LNCaP clone FGC (cell line): ENCODE measurements at places on chromosomes 7 and 10.

DNA sequence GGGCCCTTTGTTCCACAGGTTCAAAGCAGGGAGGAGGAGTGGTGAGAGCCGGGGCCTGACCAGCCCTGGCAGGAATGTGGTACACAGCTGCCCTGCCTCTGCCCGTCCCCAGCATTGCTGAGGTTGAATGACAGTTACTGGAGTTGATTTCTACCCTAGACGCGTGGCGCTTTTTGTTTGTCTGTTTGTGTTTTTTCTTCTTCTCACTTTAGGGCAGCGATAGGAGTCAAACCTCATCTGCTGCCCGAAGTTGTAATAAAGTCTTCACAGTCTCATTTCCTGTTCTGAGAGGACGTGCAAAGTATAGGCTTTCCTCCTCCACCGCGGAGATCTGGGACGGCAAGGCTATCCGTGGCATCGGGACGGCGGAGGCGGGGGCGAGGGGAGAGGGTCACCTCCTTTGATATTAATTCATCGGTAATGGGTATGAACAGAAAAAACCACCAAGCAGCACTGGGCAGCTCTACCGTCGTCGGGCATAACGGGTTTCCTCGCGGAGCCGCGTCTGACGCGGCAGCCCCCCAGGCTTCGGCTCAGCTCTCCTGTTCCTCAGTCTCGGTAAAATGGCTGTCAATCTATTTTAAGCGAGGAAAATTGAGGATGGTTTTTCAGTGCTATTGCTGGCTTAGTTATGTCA lies 160.8 kb downstream of the LRMDA start:
- DNase-seq: no peak

DNA sequence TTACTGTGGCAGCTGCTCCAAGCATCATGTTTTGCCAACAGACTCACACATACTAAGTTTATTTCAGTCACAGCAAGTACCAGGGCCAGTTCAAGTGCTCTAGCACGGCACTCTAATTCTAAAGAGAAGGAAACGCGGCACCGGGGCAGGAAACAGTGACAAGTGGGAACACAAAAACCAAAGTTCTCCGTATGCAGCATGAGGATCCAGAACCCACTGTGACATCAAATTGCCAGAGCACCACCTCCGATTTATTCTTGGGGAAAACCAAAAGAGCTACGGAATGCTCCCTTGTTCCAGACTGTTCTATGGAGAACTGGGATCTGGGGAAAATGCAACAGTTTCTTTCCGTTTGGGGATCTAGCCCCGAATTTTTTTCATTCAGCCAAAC lies 448 bp upstream of the PTER start:
- DNase-seq: no peak

DNA sequence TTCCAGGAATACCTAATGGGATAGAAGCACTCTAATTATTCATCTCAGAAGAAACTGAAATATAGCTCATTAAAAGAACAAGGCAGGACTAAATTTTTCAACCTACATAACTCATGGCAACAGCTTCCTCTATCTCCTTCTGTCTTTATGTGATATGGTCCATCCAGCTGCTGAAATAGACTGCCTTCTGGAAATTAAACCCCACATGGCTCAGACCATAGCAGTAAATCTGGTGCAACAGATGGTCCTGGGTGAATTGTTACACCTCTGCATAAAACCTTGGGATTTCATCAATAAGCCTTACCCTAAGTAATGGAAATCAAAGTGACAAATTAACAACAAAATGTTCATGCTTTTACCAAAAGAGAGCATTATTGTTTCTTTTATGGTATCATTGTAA lies 205.6 kb upstream of the CSTF2T start:
- DNase-seq: no peak

- no peak for DNase-seq
These were observed 875.5 kb upstream of the SORCS1 start for GRCh38 chr10:108039821-108040584.

- DNase-seq: no peak
These were observed 139.2 kb upstream of the ZMIZ1 start for GRCh38 chr10:78929541-78929940.

- no peak for DNase-seq
These were observed 23.4 kb upstream of the PROSER2 start for GRCh38 chr10:11799736-11800080.

DNA sequence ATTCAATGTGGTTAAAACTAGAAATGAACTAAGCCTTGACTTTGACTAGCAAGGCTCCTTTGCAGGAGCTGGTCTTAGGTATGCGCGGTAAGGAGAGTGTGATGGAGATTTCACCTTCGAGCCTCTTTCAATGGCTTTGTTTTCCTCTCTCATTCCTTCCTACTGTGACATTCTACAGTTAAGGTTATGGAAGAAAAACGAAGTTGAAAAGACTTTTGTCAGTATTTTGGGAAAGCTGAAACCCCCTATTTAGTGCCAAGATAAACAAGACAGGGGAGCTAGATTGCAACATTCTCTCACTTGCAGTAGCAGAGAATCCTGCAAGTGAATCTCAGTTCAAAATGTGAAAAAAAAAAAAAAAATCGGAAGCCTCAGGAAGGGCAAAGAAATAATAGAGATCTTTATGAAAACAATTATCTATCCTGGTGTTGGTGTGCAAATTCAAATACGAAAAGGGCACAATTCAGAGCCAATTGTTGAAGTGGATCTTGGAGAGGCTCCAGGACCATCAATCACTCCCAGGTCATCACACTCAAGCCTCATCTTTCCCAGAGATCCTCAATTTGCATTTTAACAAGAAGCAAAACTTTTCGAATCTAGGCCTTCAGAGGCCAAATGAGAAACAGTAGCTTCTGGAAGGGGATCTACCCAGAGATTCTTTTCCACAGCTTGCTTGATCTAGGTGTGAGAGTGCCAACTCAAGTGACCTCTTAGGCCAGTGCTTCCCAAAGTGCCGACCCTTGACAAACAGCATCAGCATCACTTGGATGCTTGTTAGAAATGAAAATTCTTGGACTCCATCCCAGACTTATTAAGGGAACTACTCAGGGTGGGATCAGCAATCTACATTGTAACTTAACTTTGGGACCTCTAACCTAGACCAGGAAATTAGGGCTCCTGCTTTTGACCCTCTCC lies 163.8 kb downstream of the INHBA start:
- DNase-seq: no peak

DNA sequence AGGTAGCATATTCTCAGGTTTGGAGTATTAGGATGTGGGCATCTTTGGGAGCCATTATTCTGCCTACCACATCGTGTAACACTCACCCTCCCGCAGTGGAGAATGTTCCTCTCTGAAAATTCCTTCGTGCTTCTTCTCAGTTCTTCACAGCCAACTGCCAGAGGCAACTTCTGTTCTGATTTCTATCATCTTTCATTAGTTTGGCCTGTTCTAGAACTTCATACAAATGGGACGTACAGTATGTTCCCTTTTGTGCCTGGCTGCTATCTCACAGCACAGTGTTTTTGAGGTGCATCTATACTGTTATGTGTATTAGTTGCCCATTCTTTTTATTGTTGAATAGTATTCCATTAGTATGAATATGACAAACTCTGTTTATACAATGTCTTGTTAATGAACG lies 8.9 kb upstream of the SLC26A3 start:
- DNase-seq: peak; percentile 45

GRCh38 chr7:27605283-27605682 lies 57.4 kb downstream of the HIBADH start:
- DNase-seq: no peak

GRCh38 chr10:86942441-86943315 lies 14.7 kb downstream of the MMRN2 start:
- DNase-seq: no peak

DNA sequence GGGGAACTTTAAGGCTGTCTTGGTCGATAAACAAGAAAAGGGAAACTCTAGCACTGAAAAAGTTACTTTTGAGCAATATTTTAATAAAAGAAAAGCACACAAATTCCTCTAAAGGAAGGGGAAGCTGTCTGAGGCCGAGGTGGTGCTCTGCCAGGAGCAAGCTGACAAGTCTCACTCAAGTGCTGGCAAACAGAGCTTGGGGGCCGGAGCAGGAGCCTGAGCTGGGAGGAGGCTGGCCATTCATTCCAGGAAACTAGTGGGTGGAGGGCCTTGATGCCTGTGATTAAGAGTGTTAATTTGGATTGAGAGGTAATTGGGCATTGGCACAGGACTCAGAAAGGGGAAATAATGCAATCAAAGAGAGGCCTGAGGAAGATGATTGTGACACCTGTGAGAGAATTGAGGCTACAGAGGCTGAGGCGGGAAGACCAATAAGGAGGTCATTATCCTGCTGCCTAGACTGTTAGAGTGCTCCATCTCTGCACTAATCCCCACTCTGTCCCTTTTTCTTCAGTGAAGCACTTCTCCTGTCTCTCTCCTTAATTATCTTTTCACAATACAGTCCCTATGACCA lies 154.9 kb upstream of the COL1A2 start:
- DNase-seq: no peak

GRCh38 chr10:22874189-22874854 lies 53.5 kb upstream of the ARMC3 start:
- DNase-seq: no peak

DNA sequence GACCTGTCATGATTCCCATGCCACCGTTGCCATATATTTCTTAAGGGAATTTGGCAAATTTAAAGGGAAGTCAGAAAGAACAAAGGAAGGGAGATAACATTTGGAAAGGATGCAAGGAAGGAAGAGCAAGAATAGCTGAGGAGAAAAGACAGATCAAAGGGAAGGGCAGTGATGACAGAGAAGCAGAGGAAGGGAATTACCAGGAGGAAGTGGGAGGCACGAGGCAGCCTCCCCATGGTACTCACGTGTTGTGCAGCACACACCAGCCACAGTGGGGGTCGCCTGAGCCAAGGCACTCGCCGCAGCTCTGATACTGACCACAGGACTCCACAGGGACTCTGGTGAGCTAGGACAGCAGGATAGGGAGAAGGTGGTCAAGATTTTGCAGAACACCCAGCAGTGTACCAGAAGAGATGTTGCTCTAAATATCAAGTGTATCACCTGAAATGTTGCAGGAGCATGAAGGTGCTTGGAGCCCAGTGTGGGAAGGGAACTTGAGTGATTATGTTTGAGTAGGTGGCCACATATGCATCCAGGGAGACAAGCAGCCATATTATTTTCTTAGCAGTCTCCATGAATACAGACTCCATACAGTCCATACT lies 335.3 kb downstream of the PLXNA4 start:
- no peak for DNase-seq

DNA sequence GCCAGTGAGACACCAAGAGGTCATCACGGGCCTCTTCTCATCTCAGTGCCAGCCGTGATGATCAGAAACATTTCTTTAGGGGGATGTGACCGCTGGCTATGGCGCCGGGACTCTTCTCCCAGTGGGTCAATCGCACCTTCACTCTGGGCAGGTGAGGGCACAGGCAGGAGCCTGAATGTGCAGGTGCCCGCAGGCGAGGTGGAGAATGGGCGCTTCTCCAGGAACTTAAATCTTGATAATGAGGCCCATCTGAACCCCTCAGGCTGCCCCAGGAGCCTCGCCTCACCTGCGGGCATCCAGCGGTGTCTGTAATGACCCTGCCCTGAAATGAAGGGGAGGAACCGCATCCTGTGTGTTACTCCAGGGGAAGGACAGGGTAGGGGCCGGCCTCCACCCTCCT lies 204.7 kb downstream of the ADARB2 start:
- DNase-seq: no peak

GRCh38 chr10:70068925-70069324 lies 16.3 kb downstream of the MACROH2A2 start:
- DNase-seq: no peak
